Effector memory CD8-positive, alpha-beta T cell (primary cell): ENCODE measurements at places on chromosomes 1 and 21.

GRCh38 chr1:186903374-186904136, 74.8 kb downstream of the PLA2G4A start:
- DNase-seq, result no peak

DNA sequence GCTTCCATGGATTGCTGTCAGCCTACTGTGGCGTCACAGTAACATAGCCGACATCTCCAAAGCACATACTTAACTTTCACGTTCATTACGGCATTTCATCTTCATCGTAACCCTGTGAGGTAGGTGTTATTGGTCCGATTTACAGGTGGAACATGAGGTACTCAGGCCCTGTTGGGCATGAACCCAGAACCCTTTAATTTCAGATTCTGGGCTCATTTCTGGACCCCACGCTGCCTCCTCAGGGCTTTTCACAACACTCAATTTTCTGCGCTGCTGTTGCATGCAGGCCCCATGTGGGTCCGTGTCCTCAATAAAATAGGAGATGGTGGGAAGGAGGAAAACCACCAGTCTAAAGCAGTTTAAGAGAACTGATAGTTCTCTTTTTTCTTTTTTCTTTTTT, 39.6 kb downstream of the UBE2T start:
- no peak for DNase-seq

GRCh38 chr1:82388679-82389078, 587.9 kb downstream of the ADGRL2 start:
- DNase-seq, result no peak

DNA sequence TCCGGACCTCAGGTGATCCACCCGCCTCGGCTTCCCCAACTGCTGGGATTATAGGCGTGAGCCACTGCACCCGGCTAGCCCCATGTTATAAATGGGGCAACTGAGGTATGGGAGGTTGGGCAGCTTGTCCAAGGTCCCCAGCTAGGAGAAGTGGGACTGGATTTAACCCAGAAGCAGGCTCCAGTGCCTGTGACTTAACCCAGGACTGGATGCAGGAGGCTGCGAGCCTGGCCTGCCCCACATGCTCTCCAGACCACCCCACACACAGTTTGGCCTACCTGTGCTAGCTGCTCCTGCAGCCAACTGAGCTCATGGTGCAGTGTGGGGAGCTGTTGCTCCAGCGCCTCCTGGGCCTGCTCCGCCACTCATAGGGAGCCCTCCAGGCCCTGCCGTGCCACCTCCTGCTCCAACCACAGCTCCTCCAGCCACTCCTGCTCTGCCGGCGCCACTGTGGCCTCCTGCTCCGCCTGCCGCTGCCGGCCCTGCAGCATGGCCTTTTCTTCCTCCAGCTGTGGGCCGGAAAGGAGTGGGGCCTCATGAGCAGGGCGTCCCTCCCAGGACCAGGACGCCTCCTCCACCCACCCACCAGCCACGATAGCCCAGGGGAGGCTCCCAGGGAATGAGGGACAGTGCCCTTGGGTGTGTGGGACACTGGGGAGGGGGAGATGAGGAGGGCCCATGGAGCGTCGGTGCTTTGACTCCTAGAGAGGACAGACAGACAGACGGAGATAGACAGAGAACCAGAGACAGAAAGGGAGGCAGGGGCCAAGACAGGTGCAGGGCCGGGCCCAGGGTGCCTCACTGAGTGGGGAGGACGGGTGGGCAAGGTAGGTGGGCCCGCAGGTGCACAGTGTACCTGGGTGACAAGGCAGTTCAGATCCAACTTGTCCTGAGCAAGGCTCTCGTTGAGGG, 12.4 kb upstream of the NBPF1 start:
- DNase-seq, result no peak

- no peak for DNase-seq
Measured at GRCh38 chr1:58621391-58621790, 44.3 kb upstream of the TACSTD2 start.

DNA sequence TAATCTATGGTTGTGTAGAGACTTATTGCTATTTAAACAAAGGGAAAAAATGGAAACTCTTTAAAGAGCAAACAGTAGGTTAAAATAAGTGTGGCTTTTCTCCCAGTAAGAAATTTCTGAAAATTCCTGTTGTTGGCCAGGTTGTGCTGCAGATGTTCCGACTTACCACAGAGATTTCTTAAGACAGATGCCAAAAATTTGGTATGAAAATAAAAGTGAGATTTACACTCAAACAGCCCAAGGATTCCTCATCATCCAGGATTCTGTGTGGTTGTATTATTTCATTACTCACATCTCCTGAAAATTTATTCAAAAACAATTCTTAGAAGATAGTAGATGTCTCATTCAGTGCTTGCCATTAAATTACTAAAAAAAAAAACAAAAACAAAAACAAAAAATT, 296.7 kb upstream of the PTBP2 start:
- DNase-seq, result no peak

GRCh38 chr1:236548452-236548851, 24.7 kb downstream of the LGALS8 start:
- DNase-seq, result no peak
